GM23248 (cell line): ENCODE measurements at places on chromosomes 12 and 14. TPM values are rescaled to one million over a fixed set of nuclear protein-coding genes. Genes with fewer than 3 reads are reported as not detected.
A peak's percentile ranks its signal among the peaks of the same experiment; 100 is the strongest.

The TDRD9 gene
- total RNA-seq, result not detected in 2 replicates

- H3K4me1 ChIP-seq, result no peaks in the 10 kb centered on the region
- H3K4me3 ChIP-seq, result no peak overlapping the region
- H3K36me3 ChIP-seq, result no peaks in the 10 kb centered on the region
- DNase-seq, result peak; percentile 8
Observed at GRCh38 chr12:114982760-114983159, 298.8 kb upstream of the TBX3 start.

DNA sequence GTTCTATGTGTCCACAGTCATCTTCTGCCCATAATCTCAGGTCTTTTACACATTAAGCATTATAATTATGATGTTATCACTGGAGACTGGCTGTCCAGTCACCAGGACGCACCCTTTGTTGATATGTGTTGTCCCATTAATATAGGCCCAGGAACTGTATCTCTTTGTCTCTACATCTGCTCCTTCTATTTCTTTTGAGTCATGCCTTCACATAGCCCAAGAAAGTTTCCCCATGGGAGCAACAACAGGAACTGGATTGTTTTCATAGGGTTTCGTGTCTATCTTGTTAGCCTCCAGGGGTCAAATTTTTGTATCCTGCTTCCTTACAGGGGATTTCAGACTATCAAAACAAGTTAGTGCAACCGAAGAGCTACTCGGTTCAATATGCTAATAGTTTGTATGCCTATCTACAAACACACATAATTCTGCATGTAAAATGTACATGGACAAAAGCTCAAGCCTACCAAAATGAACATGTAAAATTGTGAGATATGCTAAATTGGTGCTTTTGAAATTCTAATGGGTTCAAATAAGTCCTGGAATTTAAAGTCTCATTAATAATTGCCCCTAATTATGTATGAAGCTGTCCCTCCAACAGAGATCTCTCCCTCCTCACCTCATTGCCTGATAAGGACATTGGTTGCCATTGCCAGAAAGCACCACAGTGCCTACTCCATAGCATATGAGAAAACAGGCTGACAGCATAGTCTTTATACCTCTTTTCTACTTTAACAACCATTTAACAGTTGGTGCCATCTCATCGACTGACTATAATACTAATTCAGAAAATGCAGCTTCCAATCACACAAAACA lies 99.8 kb upstream of the DIO2 start:
- H3K27me3 ChIP-seq, result no peaks in the 10 kb centered on the region
- H3K27ac ChIP-seq, result no peak overlapping the region
- DNase-seq, result peak; percentile 55
- H3K36me3 ChIP-seq, result no peaks in the 10 kb centered on the region
- peaks cover 37% of the 10 kb centered on the region for H3K4me1 ChIP-seq

DNA sequence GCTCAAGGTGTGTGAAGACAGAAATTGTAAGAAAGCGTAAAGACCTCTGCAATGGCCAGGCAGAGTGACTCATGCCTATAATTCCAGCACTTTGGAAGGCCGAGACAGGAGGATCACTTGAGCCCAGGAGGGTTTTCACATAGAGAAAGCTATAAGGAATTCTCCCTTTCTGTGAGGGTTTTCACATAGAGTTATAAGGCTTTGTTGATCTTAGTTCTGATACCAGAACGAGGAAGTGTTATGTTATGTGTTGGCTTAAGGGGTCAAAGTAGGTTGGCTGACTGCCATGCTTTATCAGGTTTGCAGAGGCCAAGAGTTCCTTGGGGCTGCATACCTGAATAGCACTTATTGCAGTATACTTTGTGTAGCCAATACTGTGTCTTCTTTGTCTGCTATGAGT lies 139.1 kb downstream of the ERC1 start:
- H3K27ac ChIP-seq, result no peak overlapping the region
- no peak overlapping the region for H3K4me3 ChIP-seq
- H3K4me1 ChIP-seq, result no peaks in the 10 kb centered on the region
- no peak for DNase-seq

GRCh38 chr12:64180951-64181350 lies 41.1 kb downstream of the KICS2 start:
- H3K36me3 ChIP-seq, result no peaks in the 10 kb centered on the region
- no peaks in the 10 kb centered on the region for H3K27me3 ChIP-seq
- DNase-seq, result peak; percentile 90
- peak overlapping the region; percentile 98 for H3K27ac ChIP-seq
- H3K4me1 ChIP-seq, result peaks cover 53% of the 10 kb centered on the region
- H3K4me3 ChIP-seq, result peak overlapping the region; percentile 51

- H3K4me3 ChIP-seq, result no peak overlapping the region
- no peaks in the 10 kb centered on the region; the same call in 1 of the 2 replicates for H3K27me3 ChIP-seq
Observed at GRCh38 chr12:19938031-19938430, 430.3 kb upstream of the PDE3A start.

GRCh38 chr14:28661171-28661772 lies 105.3 kb upstream of the FOXG1 start:
- no peaks in the 10 kb centered on the region for H3K4me1 ChIP-seq
- no peaks in the 10 kb centered on the region for H3K27me3 ChIP-seq
- no peak overlapping the region for H3K4me3 ChIP-seq
- H3K36me3 ChIP-seq, result no peaks in the 10 kb centered on the region
- H3K27ac ChIP-seq, result no peak overlapping the region
- DNase-seq, result peak; percentile 36

DNA sequence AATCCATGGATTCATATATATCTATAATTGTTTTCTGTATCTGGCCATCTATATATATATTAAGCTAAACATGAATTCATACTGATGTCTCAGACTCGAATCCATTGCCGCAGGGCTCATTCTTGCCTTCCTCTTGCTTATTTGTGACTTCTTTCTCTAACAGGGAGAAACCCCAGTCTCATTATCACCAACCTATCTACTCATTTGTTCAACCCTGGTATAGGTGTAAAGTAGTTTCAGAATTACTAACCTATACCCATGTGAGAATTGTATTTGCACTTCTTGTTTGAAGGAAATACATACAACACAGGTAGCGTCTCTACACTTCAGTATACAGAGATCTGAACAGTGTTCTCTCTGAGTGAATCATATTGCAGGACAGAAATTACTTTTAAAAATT lies 77.7 kb downstream of the PTPN11 start:
- no peaks in the 10 kb centered on the region for H3K27me3 ChIP-seq
- H3K36me3 ChIP-seq, result peaks cover 49% of the 10 kb centered on the region
- DNase-seq, result no peak

- no peaks in the 10 kb centered on the region for H3K36me3 ChIP-seq
- H3K27me3 ChIP-seq, result no peaks in the 10 kb centered on the region
- no peak for DNase-seq
- H3K4me1 ChIP-seq, result no peaks in the 10 kb centered on the region
Observed at GRCh38 chr14:81682134-81682533, 148.5 kb upstream of the SEL1L start.

DNA sequence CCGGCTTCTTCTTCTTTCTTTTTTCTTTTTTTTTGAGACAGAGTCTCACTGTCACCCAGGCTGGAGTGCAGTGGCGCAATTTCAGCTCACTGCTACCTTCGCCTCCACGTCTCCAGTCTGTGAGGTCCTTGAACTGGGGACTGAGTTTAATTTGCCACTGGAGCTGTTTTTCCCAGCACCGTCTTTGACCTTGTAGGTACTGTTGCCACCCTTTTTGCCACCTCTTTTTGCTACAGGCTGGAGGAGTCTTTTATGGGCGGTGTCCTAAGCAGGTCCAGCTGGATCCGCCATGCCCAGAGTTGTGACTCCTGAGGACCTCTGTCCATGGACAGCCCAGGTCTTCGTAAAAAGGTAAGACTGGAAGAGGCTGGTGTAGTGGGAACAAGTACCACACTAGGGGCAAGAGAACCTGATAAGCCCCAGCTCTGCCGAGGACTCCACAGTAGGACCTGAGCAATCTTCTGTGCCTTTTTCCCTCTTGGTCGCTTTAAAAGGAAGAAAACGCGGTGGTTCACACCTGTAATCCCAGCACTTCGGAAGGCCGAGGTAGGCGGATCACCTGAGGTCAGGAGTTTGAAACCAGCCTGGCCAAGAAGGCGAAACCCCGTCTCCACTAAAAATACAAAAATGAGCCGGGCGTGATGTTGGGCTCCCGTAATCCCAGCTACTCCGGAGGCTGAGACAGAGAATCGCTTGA lies 946 bp downstream of the RNU4-2 start:
- peak overlapping the region; percentile 100 for H3K27ac ChIP-seq
- H3K36me3 ChIP-seq, result no peaks in the 10 kb centered on the region
- DNase-seq, result peak; percentile 67
- H3K27me3 ChIP-seq, result no peaks in the 10 kb centered on the region
- 0 out of 2 replicates have a peak, but pooled peaks cover 8% of the 10 kb centered on the region for H3K4me1 ChIP-seq
- H3K4me3 ChIP-seq, result peak overlapping the region; percentile 46
